Lung microvascular endothelial cell (primary cell): ENCODE measurements at places on chromosomes 16 and 17. TPM values are rescaled to one million over a fixed set of nuclear protein-coding genes. Genes with fewer than 3 reads are reported as not detected.

Gene SKAP1
- total RNA-seq = 0.22 TPM in 1 of 2 replicates, not detected in the other

Gene ZNF668
- total RNA-seq = 5.0 and 6.0 TPM in 2 replicates

Gene TTC19
- 35.1 and 36.2 TPM in 2 replicates for total RNA-seq

Gene C17orf67
- total RNA-seq = 3.5 and 18.1 TPM in 2 replicates

Gene RNU2-1
- not detected in 2 replicates for total RNA-seq

Gene CRHR1
- total RNA-seq = not detected in 2 replicates

Gene WWP2
- 15.1 and 16.6 TPM in 2 replicates for total RNA-seq

Gene DNAI2
- not detected in 2 replicates for total RNA-seq

Gene ENO3
- total RNA-seq = 1.1 and 2.6 TPM in 2 replicates

DNA sequence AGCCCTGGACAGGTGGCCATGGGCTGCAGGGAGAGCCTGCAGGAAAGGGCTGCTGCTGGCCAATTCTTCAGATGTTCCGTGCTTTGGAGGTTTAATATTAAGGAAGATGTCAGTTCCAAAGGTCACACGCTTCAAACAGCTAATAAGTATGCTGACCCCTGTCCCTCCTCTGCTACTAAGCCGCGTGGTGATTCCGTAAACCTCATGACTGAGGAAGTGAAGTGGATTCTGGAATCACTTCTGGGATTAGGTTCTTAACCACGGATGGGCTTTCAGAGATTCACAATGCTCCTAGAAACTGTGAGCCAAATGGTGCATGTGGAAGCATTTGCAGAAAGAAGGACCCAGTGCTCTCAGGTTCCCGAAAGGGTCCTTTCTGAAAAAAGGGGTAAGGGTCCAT, 28.5 kb upstream of the ERN1 start:
- no peak for DNase-seq

DNA sequence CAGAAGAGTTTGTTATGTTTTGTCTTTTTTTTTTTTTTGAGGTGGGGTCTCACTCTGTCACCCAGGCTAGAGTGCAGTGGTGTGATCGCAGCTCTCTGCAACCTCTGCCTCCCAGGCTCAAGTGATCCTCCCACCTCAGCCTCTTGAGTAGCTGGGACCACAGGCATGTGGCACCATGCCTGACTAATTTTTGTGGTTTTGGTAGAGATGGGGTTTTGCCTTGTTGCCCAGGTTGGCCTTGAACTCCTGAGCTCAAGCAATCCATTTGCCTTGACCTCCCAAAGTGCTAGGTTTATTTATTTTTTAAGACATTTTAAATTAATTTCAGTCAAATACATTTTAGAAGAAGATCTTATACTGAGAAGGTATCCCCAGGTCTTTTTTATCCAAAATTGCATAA, 366.7 kb downstream of the KCNJ2 start:
- DNase-seq = no peak

DNA sequence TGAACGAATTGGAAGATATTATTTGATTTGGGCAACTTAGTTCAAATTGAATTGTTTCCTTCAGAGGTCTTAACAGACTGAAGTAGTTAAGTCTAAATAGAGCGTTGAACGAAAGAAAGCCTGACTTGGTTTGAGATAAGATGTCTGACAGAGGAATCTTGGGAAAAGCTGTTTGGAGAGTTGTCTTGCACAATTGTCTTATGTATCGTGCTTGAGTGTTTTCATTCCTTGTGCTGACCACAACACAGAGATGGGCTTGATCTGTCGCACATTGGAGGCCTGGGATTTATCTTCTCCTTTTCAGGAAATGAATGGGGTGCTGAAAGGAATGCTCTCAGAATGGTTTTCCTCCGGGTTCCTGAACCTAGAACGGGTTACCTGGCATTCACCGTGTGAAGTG, 7.8 kb downstream of the MLYCD start:
- DNase-seq = no peak

GRCh38 chr17:1467258-1467657, 11.2 kb upstream of the CRK start:
- DNase-seq = no peak

DNA sequence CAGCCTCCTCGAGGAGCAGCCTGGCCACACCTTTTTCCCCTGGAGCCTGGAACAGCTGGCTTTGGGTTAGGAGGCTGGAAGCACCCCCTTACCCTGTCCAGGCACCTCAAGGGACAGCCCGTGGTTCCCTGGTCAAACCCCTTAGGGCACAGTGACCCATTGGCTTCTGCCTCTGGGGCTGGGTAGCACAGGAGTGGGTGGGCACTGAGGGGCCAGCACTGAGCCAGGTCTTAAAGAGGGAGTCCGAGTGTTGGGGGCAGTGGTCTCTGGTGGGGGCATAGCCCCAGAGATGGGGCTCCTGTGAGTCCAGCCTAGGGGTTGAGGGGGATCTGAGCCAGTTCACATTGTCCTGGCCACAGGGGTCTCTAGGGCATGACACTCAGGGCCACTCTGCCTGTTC, 15.4 kb downstream of the OTOP3 start:
- DNase-seq = no peak

GRCh38 chr17:58969612-58970011, 137.1 kb downstream of the TRIM37 start:
- DNase-seq = no peak

GRCh38 chr17:82239926-82240505, 11.2 kb downstream of the SLC16A3 start:
- DNase-seq = no peak

DNA sequence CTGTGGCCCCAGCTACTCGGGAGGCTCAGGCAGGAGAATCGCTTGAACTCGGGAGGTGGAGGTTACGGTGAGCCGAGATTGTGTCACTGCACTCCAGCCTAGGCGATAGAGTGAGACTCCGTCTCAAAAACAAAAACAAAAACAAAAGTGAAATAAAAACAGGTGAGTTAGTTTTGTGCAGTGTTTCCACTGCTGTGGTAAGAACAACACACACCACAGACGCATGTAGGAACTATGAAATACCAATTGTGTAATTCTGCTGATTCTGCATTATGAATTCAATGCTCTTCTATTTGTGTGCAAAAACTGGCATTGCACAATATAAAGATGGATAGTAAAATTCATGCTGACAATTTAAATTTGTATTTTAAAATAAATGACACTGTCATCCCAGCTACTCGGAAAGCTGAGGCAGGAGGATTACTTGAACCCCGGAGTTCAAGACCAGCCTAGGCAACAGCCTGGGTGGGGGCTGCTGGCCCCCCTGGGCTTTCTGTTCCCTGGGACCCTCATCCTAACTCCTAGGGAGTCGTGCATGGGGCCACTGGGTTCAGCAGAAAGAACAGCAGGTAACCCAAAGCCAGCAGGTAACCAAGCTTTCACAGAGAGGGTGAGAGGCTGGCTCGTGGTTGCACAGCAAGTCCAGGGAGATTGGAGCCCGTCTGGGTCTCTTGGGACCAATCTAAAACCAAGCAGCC, 10.6 kb upstream of the RHBDF2 start:
- DNase-seq = no peak

- peak; percentile 34 for DNase-seq
Measured at GRCh38 chr17:78939615-78940014, 14.4 kb upstream of the TIMP2 start.

GRCh38 chr17:38338053-38338452, 5.7 kb downstream of the GPR179 start:
- no peak for DNase-seq

- DNase-seq = no peak
Measured at GRCh38 chr16:12553191-12553590, 250.5 kb downstream of the CPPED1 start.

GRCh38 chr17:44223541-44224071, 4.1 kb upstream of the UBTF start:
- DNase-seq = peak; percentile 82

GRCh38 chr17:55625521-55625920, 97.1 kb downstream of the TMEM100 start:
- DNase-seq = no peak

DNA sequence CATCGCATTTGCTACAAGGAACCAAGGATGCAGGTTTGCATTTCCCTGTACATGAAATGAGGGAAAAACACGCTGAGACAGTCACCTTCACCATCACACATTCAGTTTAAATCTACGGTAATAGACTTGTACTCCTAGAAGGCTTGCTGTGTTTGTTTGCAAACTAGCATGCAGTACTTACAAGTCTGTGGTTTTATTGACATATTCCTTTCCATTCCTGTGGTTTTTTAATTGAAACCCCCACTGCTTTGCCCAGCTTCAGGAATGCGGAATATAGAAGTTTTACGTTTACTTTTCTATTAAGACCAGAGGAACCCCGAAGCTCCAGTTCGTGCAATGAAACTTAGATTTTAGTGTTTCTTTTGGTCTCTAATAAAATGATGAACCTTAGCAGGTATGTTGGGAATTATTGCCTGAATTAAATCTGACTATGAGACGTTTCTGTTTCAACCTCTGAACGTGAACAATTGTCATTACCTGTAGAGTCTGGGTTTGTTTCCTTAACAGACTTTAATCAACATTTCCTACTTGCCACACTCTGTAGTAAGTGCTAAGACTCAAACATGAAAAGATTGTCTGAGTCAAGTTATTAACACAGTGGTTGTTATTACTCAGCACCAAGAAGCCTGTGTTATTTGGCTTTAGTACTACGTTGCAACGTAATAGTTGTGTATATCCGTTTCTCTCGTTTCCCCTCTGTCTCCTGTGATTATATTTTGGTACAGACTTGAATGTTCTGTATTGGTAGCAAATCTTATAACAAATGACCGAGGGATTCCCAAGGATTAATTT, 793.3 kb upstream of the GOT2 start:
- no peak for DNase-seq

- DNase-seq = no peak
Measured at GRCh38 chr17:37726891-37727675, 17.8 kb downstream of the HNF1B start.

GRCh38 chr17:30782206-30782605, 42.3 kb downstream of the CRLF3 start:
- no peak for DNase-seq

DNA sequence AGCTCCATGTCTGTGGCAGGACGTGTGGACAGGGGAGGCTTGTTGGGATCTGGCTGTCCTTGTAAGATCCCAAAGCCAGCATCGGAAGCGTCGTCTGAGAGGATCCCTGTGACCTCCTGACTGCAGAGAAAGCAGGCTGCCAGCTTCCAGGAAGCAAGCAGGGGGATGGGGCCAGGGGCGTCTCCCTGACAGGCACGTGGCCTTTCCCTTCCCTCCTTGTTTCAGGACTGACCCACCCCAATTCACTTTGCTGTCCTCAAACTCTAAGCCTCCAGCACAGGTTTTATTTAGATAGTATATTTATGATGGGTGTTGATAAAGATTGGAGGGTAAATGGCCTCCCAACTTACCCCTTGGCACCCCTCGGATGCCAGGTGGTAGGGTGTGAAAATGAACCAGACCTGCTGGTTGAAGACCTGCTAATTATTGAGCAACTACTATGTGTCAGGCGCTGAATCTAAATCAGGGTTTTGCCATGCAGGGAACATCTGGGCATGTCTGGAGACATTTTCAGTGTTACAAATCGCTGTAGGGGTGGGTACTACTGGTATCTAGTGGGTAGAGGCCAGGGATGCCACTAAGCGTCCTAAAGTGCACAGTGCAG, 24.5 kb downstream of the SOCS1 start:
- DNase-seq = no peak

- peak; percentile 60 for DNase-seq
Measured at GRCh38 chr16:83701494-83701893, 106.3 kb upstream of the HSBP1 start.

DNA sequence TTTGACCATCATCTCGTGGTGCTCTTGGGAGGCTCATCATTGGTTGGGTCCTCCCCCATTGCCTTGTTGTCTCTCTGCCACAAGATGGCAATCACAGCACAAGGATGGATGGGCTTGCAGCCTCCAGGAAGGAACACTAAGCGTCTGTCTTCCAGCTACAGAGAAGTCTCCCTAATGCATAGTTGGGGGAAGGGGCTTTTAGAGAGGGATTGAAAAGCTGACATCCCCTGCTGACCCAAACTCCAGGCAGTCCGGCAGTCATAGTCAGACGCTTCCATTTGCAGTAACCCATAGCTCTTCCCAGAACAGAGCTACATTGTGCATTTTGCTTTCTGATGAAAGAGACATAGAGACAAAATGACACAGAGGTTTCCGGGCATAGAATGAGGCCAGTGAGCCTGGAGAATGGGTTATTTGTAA, 111.4 kb downstream of the UTP18 start:
- DNase-seq = peak; percentile 49

DNA sequence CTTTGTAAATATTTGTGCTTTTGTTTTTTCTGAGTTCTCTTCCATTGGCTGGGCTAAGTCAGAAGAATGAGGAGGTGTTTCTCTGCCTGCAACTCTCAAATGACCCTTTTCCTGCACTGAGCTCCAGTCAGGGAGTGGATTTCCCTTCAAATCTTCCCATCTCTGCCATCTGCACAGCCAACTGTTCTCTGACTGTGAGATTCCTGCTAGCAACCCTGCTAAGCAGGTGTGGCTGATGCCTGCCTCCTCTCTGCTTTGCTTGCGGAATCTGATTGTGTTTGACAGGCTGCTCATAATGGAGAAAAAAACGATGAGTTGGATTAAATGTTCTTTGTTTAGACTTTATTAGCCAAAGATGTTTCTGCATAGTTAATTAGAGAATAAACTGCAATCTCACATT, 519.8 kb downstream of the TMEM114 start:
- no peak for DNase-seq

DNA sequence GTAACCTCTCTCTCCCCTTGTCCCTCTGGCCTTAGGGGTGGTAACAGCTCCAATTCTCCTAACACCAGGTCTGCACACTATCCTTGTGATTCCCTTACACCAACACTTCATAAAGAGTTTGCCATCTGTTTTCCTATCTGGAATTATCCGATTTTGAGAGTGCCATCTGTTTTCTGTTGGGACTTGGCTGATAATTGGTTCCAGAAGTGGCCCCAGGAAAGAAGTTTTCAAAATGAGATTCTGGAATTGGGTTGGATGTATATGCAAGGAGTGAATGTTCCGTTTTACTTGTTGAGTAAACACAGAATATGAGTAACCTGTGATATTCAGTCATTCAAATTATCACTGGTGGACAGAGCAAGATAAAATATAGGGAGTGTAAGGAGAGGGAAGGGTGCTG, 134.1 kb upstream of the HS3ST3A1 start:
- DNase-seq = no peak

GRCh38 chr16:57509231-57509923, 23.1 kb upstream of the DOK4 start:
- DNase-seq = no peak

GRCh38 chr17:4130715-4131114, 12.1 kb downstream of the ZZEF1 start:
- peak; percentile 76 for DNase-seq

DNA sequence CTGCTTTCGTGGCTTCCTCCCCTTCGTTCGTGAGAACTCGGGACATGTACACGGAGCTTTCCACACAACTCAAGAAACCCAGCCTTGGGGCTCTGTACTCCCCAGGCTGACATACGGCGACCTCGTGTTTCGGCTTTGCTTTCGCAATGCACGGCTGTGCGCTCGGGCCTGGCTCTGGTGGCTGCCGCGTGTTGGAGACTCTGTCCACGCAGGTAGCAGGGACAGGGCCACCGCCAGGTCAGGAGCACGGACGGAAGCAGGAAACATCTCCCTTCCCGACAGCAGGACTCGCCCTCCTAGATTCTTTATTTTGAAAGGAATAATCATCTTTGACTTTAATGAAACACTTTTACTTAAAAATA, 17.3 kb downstream of the UTS2R start:
- DNase-seq = no peak
